ENCODE measurements at places on chromosomes 7 and 10.

GRCh38 chr10:14781763-14782162 lies 7.1 kb upstream of the FAM107B start:
- no peak for DNase-seq

GRCh38 chr7:19117870-19118608 lies 603 bp upstream of the TWIST1 start:
- DNase-seq, result no peak

- DNase-seq, result no peak
Measured at GRCh38 chr7:158519633-158520174, 67.9 kb downstream of the PTPRN2 start.

DNA sequence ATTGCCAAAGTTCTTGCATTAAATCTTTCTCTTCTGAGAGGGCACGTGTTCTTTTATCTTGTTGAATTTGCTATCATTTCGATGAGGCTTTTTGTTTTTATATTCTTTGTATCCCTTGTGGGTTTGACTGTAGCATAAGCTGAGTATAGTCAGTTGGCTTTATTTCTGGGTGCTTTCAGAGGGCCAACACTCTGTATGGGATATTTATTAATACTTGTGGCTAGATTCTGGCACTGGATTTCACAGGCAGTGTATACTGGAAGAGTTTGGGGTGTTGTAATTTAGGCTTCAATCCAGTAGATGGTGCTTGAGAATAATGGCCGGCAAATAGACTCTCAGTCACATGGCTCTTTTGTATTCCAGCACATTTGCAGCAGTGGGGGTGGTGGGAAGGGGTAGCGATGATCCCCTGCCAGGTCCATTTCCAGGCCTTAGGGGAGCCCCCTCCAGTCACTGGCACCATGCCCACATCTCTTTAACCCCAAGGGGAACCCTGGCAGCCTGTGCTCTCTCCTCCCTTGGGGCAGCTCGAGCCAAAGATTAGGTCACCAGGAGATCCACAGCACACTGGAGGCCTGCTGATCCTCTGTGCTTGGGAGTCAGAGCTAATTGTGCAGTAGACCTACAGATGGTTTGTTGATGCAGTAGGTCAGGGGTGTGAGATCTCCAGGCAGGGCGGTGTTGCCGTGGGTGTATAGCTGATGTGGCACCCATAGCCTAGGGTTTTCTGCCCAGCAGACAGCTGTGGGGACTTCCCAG lies 81.8 kb downstream of the PTPN20 start:
- peak; percentile 75 for DNase-seq

DNA sequence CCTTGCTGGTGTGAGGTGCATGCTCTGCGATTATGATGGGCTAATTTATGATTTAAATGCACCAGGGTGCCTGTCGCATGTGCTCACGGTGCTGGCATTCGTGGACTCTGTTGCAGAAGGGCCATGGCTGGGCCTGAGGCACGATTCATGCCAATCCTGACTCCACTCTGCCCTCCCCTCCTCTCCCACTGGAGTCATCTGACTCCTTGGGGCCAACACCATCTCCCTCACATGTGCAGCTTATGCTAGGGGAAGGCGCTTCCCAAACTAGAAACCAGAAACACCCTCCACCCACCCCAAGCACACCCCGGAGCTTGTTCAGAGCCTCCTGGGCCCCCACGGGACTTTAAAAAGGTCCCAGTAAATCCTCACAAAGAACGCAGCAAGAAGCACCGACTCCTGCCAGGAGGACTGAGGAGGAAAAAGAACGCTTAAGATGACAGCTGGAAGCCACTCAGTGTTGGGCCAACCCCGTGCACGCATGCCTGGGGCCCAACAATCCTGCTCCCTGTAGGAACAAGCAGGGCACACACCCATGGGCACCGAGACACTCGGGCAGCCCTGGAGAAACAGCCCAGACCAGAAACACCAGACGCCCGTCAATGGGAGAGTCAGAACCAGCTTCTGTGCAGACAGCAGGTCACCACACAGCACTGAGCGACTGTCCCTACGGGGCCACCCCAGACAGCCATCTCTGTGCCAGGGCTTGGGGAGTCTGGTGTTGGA lies 14.1 kb downstream of the BRI3 start:
- DNase-seq, result no peak

All from suprapubic skin (tissue), 4 donors.